ENCODE measurements at places on chromosomes 4 and X.
A peak's percentile ranks its signal among the peaks of the same experiment; 100 is the strongest.

DNA sequence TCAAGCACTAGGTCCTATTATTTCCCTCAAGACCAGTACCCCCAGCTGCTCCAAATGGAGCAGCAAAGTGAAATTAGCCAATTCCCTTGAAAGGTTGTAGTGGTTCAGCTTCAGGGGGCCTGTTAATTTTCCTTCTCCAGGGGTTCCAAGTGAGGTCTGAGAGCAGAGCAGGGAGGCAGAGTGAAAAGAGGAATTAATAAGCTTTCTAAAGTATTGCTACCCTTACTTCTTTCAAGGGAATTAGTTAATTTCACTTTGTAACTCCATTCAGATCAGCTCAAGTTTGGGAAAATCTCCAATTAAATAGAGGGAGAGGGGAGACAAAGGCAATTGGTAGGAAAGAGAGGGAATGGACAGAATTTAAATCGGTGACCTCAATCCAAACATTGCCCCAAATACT is 78.7 kb upstream of the SLC7A11 start:
- DNase-seq: no peak

DNA sequence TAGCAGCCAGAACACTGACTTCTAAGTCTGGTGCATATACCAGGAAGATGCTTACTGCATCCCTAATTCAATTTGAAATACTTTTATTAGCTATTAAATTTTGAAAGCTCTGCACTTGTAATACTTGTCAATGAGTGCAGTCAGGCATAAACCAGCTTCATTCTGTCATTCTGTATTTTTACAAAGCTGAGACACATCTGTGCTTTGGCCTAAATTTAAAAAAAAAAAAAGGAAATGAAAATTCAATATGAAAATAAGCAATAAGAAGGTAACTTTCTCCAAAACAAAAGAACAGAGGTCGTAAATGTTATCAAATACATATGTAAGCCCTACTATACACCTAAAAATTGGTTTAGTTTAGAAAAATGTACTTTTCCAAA is 7.0 kb downstream of the SMIM14 start:
- DNase-seq: no peak

GRCh38 chrX:37922928-37923327 is 75.6 kb upstream of the DYNLT3 start:
- DNase-seq: no peak

DNA sequence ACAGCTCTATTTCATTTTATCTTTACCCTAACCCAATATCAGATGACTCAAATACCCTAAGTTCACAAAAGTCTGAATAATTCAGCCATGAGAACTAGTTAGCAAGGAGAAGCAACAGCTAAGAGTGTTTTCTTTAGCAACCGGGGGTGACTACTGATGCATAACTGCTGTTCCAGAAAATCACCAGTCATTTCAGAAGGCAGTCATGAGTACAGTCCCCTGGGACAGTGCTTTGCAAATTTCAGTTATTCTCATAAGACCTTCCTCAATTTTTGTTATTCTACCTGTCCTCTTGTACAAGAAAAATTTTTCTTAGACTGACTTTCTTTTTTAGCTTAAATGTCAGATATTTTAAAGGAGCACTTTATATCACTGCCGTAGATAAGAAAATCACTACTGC is 16.4 kb downstream of the BANK1 start:
- no peak for DNase-seq

GRCh38 chr4:2412534-2412884 is 5.9 kb downstream of the ZFYVE28 start:
- DNase-seq: peak; percentile 69

- DNase-seq: no peak
These were observed 806.8 kb downstream of the PCDH18 start for GRCh38 chr4:136725286-136726081.

DNA sequence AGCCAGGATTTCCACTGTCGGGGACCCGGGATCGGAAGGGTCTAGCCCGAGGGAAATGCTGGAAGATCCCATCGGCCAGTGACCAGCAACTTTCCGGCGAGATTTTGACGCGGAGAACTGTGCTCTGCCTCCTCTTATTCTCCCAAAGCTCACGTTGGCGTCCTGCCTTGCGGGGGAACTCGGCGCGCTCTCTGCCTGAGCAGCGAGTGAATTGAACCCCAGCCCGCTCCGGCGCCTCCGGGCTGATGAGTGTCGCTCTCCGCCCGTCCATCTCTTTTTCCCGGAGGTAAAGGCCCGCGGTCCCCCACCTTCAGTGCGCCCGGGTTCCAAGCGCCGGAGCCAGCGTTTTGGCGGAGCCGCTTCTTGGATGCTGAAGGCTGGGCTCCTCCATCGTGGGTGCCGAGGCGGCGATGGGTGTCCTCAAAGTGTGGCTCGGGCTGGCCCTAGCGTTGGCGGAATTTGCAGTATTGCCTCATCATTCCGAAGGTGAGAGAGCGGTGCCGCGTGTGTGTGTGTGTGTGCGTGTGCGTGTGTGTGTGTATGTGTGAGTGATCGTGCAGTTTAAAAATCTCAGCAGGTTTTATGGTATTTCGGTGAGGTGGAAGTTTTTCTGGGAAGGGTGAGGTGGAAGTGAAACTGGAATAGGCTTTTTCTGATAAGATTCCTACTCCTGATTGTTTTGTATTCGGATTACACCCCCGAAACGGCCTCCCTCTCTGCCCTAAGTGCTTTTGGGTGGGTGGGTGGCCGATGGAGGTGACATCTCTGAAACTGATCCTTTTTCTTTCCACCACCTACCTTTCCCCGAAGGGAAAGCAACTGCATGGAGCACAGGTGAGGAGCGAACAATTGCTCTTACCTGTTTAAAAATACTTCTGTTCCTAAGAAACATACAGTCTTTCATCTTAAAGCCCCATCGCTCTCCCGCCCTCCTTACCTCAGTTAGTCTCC is 752 bp downstream of the FRAS1 start:
- DNase-seq: peak; percentile 51

GRCh38 chrX:78838709-78839108 is 91.2 kb downstream of the LPAR4 start:
- DNase-seq: no peak

GRCh38 chr4:86307432-86307831 is 52.4 kb downstream of the MAPK10 start:
- DNase-seq: no peak

GRCh38 chr4:169128902-169129301 is 118.8 kb upstream of the CBR4 start:
- no peak for DNase-seq

GRCh38 chrX:123860983-123861382 is 1.1 kb downstream of the XIAP start:
- peak; percentile 36 for DNase-seq

DNA sequence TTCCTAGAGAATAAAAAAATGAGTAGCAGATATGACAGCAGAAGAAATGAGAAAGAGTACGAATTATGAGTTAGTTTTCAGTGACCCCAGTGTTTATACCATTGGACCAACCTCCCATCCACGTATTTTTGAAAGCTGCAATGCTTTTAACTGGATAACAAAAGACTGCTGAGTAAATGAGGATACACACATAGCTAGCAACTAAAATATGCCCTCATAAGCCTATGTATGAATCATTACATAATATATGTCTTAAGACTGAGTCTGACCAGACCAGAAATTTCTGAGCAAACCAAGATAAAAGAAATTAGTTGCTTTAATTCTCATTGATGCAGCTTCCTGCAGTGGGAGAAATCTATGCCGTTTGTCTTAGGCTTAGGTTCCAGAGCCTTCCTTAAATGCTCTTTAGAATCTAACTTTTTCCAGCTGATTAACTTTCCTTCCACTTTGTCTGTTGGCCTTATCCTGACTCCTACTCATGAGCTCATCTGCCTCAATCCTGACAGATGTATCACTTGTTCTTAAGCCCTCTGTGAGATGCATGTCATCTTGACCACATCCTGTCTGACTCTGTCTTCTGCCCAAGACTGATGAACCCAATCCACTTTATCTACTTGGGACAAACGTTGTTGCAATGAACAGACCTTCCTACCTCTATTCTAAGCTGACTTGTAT is 301.4 kb upstream of the AADAT start:
- no peak for DNase-seq

All from mucosa of descending colon (tissue), 3 donors.